ENCODE measurements at places on chromosomes 12 and 14.

GRCh38 chr12:103877934-103878510 is 37.0 kb upstream of the NT5DC3 start:
- peak; percentile 31 for DNase-seq

DNA sequence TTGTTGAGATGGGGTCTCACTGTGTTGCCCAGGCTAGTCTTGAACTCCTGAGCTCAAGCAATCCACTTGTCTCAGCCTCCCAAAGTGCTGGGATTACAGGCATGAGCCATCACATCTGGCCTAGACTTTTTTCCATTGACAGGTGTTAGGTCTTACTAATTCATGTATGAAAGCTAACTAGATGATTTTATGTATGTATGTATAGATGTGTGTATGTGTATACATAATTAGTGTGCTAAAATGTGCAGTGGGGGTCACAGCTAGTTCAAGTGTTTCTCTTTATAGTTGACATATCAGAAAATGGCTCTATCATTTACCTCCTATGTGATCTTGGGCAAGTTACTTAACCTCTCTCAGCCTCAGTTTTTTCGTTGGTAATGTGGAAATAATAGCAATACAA is 23.5 kb downstream of the UNC79 start:
- DNase-seq = no peak

- DNase-seq = no peak
Observed at GRCh38 chr12:116123451-116124258, 153.8 kb downstream of the MED13L start.

DNA sequence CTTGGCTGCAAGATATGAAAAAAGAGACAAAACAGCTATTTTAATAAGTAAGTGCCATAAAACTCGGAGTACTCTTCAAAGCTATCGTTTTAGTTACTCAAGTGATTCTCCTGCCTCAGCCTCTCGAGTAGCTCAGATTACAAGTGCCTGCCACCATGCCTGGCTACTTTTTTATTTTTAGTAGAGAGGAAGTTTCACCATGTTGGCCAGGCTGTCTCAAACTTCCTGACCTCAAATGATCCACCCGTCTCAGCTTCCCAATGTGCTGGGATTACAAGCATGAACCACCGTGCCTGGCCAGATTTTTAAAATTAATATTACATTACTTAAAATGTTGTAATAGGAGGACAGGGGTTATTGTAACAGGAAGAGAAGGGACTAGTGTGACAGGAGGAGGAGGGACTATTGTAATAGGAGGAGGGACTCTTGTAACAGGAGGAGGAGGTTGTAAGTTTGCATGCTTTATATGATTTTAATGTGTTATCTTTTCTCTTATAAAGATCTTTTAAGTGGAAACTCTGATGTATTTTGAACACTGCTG is 61.3 kb downstream of the KITLG start:
- no peak for DNase-seq

DNA sequence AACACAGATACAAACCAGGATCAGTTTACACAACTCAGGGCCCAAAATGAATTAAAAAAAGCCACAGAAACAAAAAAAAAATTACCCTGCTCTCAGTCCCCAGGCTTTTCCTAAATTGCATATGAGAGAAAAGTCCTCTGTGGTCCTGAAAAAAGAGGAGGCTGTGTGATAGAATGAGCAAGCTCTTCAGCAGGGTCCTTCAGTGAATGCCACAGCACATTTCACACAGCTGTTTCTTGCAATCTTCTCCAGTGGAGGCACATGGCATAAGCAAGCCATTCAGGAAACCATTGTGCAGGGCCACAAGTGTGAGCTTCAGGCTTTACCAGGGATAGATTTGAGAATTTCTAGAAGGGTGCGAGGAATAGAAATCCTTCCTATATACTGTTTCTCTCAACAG is 168.5 kb downstream of the PPM1H start:
- no peak for DNase-seq

DNA sequence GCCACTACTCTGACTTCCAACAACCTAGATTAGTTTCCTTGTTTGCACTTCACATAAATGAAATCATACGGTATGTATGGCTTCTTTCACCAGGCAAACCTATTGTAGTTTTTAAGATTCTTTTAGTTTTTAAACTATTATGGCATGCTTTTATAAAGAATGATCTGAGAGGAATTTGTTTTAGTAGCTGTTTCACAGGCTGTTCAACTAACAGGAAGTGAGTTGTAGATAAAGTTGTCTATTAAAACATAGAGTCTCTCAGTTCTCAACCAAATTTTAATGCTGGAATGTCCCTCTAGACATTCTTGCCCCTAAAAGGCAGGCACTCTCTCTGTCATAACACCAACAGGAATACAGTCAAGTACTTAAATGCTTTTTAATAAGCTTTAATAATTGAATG is 102.7 kb upstream of the DACT1 start:
- no peak for DNase-seq

- no peak for DNase-seq
Observed at GRCh38 chr12:16346958-16347357, 487 bp upstream of the MGST1 start.

DNA sequence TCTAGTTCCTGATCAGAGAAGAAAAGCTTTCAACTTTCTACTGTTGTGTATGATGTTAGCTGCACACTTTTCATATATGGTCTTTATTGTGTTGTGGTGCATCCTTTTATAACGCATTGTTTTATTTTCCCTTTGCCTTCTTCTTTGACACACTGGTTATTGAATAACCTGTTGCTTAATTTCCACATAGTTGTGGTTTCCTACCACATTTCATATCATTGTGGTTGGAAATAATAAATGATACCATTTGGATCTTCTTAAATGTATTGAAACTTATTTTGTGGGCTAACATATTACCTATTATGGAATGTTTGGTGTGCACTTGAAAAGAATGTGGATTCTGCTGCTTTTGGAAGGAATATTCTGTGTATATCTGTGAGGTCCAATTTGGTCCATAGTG is 64.9 kb downstream of the GPHN start:
- DNase-seq = no peak

DNA sequence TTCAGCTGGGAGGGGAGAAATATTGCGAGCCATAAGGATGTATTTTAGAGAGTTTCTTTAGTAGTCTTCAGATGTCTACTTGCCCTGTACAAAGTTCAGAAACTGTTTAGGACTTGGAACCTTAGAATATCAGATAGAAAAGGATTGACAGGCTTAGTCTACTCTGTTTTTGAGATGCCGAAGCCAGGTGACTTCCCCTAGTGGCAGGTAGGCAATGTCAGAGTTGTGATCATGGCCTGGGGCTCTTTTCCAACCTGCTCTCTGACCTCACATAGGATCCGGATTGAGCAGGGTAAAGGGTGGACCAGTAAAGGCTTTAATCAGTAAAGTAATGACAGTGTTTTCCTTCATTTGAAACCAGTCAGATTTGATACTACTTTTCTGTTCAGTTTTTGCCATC is 59.6 kb downstream of the PRKCH start:
- no peak for DNase-seq

DNA sequence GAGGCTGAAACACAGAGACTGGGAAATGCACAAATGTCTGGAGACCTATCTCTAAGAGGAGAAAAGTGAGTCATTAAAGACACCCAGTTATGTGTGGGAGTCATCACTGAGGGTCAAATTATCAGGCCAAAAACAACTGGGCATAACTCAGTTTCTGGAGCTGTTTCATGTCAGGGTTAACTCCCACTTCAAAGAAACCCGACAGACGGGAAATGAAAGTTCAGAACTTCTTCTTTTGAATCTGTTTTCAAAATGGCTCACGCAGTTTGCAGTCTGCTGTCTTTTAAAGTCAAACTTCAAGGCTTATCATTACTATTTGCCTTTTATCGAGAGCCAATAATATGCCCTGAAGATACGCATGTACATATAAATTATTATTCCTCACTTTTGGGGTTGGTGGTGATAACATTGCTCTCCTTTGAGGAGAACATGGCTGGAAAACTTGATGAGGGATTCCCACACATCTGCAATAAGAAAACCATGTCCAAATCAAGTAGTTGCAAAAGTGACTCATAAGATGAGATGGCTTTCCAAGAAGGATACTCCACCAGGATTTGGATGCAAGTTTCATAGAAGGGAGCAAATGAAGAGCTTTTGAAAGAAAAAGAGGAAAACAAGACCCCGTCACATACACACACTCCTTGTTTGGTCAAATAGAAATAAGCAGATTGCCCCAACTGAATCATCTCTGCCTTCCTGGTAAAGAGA is 341.4 kb downstream of the ADAMTS20 start:
- DNase-seq = no peak

DNA sequence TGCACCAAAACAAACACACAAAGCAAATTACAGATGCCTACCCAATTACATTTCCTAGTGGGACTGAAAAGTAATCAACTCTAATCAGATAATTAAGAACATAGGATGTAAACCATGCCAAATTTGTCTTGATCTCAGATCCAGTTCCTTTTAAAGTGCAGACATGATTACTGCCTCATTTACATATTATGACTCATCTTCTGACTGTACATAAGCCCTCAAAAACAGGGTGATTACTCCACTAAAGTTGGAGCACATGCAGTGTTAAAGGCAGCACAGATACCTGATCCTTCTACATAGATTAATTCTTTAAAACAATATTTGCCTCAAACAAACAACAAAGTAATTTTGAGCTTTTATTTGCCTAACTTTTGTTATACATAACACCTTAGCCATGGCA is 337.2 kb downstream of the RPS29 start:
- DNase-seq = no peak

GRCh38 chr12:109900752-109901580 is 892 bp downstream of the TCHP start:
- DNase-seq = no peak

- peak; percentile 1 for DNase-seq
Observed at GRCh38 chr12:51082561-51083125, 753 bp downstream of the CSRNP2 start.

DNA sequence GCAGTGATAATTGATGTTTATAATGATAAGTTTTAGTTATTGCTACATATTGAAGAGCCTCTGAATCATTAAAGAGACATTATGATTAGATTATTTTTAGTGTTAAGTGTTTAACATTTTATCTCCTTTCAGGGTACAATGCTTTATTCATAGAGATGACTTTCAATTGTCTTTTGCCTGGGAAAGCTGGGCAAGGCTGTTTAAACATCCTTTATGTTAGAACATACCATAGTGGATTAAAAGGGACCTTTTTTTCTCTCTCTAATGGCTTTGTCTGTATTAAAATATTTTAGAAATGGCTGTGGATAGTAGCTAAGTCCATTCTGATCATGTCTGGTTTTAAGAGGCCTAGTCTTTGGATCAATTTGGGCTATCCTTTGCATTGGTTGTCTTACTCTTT is 427.5 kb upstream of the MIS18BP1 start:
- no peak for DNase-seq

GRCh38 chr12:4379405-4379804 is at the start of gene FGF23:
Gene FGF23, minus strand, starts transcription at chr12:4379712. Its CDS starts 130 bp downstream, at chr12:4379582.
- no peak for DNase-seq

GRCh38 chr12:22287776-22288621 is 46.5 kb downstream of the ST8SIA1 start:
- DNase-seq = no peak

GRCh38 chr14:36647824-36648753 is 13.6 kb upstream of the PAX9 start:
- DNase-seq = no peak

- no peak for DNase-seq
Observed at GRCh38 chr14:101247842-101248725, 313.2 kb upstream of the DIO3 start.

DNA sequence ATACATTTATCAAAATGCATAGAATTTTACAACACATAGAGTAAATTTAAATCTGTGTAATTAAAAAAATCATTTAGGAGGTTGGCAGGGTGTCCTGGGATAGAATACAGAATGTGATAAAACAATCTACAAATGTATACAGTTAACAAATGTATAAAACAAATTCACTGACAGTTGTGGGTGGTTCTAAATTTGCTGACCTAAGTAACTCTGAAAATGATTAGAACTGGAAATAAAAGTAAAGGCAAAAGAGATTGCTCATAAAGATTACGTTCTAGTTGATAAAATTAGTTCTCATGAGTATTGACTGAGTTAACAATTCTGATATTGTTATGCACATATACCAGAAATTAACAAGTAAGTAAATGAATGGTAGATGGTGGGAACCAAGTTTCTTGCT is 1827.3 kb upstream of the FLRT2 start:
- no peak for DNase-seq

- no peak for DNase-seq
Observed at GRCh38 chr12:15118955-15119354, 102.3 kb downstream of the RERG start.

DNA sequence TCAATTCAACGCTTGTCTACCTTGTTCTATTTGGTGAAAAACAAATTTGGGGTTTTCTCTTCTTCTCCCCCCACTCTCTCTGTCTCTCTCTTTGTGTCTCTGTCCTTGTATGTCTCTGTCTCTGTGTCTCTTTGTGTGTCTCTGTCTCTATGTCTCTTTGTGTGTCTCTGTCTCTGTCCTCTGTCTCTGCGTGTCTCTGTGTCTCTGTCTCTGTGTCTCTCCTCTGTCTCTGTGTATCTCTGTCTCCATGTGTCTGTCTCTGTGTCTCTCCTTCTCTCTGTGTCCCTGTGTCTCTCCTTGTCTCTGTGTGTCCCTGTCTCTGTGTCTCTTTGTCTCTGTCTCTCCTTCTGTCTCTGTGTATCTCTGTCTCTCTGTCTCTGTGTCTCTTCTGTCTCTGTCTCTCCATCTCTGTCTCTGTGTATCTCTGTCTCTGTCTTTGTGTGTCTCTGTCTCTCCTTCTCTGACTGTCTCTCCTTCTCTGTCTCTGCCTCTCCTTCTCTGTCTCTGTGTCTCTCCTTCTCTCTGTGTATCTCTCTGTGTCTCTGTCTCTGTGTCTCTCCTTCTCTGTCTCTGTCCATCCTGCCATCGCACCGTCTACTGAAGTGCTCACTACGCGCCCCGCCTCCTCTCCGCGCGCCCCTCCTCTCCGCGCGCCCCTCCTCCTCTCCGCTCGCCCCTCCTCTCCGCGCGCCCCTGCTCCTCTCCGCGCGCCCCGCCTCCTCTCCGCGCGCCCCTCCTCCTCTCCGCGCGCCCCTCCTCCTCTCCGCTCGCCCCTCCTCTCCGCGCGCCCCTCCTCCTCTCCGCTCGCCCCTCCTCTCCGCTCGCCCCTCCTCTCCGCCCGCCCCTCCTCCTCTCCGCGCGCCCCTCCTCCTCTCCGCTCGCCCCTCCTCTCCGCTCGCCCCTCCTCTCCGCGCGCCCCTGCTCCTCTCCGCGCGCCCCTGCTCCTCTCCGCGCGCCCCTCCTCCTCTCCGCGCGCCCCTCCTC is 12.8 kb downstream of the LRCOL1 start:
- peak; percentile 44 for DNase-seq

GRCh38 chr14:74579447-74580274 is 32.4 kb downstream of the LTBP2 start:
- no peak for DNase-seq
